Muscle of leg (tissue), 16 donors: ENCODE measurements at places on chromosomes 16 and 17. TPM values are rescaled to one million over a fixed set of nuclear protein-coding genes. Genes with fewer than 3 reads are reported as not detected.

ZNF200 gene
- total RNA-seq: 8.4 TPM

HNF1B gene
- not detected for total RNA-seq

OR2C1 gene
- total RNA-seq: 0.35 TPM

CTRB2 gene
- total RNA-seq: not detected

OR4D1 gene
- not detected for total RNA-seq

PPP1R27 gene
- total RNA-seq: 43.4 TPM
